ENCODE measurements at places on chromosomes 6 and 20.

- DNase-seq = no peak
Observed at GRCh38 chr6:28794175-28795002, 129.4 kb downstream of the TRIM27 start.

DNA sequence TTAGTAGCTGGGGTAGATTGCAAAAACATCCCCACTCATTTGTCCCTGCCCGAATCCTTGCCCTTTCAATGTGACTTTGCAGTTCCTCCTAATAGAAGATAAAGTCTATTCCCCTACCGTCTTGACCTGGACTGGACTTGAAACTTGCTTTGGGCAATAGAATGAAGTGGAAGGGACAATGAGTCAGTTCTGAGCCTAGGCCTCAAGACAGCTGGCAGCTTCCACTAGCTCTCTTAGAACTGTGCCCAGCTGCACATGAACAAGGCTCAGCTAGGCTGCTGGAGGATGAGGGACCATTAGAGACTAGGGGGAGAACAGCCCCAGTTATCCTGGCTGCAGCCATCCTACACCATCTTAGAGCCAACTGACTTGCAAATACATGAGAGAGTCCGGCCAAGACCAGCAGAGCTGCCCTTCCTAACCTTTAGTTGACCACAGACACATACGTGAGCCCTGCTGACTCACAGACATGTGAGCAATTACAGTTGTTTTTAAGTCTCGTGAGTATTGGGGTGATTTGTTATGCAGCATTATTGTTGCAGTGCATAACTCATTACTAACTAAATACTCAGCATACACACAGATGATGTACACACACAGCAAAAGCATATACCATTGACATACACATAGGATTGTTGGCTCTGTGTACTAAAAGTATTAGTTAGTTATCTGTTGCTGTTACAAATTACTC is 105.5 kb downstream of the DHX35 start:
- no peak for DNase-seq

DNA sequence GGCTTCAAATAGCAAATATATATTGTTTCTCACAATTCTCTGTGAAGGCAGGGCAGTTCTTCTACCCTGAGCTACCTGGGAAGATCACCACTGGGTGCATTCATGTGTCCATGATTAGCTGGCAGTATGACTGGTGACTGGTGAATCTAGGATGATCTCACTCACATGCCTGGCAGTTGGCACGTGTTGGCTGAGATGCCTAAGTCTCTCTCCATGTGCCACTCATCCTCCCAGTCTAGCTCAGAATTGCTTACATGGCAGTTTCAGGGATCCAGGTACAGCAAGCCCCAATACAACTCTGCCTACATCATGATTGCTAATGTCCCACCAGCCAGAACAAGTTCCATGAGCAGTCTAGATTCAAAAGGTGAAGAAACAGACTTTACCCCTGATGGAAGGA is 346.8 kb upstream of the CNR1 start:
- no peak for DNase-seq

DNA sequence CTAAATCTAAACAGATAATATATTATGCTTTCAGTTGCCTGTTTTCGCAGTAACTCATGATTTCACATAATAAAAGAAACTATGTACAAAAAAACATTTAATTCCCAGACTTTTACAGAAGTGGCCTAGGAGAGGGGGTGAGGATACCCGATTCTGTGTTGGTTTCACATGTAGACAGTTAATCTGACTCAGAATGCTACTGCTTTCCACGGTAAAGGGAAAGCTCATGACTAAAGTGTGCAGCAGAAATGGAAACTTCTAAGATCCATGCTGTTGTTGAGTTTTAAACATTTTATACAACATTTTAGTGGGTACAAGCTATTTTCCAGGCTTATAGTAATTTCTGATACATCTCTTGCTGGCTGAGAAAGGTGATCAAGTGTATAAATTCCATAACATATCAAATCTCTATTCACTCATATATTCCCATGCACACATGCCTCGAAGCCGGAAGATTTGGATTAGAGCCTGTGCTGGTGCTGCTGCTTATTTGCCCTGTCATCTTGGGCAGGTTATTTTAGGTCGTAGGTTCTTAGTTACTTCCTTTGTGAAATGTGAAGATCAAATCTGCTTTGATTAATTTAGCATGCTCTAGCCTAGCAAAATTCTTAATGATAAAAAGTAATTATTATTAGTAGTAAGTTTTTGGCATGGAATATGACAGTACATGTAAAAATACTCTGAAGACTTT is 896.7 kb upstream of the MAP3K7 start:
- DNase-seq = no peak

DNA sequence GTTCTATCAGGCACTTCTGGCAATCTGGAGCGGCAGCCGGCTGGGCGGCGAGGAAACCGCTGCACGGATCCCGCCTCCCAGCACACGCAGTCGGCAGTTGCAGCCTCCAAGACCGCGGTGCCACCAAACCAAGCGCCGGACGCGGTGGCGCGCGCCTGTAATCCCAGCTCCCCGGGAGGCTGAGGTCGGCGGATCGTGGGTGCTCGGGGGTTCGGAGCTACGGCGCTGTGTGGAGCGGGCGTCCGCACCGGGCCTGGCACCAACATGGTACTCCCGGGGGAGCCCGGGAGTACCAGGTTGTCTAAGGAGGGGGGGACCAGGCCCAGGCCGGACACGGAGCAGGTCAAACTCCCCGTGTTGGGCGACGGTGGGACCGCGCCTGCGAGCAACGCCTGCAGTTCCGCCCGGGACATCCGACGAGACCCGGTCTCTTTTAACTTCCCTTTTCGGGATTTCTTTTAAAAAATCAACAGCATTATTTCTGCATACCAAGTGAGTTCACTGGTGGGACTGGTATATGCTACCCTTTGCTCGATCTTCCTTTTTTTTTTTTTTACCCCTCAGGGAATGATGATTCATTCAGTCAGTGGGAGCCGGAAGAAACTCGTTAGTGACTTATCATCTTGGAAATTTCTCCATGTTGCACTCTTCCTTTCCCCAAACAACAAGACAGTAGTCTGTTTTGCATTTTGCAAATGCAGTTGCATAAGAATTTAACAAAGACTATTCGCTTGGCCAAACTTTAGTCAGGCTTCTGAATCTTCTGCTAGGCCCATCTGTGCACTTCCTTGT is 27.6 kb downstream of the ZNF311 start:
- DNase-seq = peak; percentile 19
